Pancreas (tissue), 10 donors: ENCODE measurements at places on chromosomes 16 and 17. TPM values are rescaled to one million over a fixed set of nuclear protein-coding genes. Genes with fewer than 3 reads are reported as not detected.

- no peaks in the 10 kb centered on the region for H3K36me3 ChIP-seq
- H3K4me3 ChIP-seq: no peak overlapping the region
- no peak for DNase-seq
- H3K27me3 ChIP-seq: no peaks in the 10 kb centered on the region
- H3K4me1 ChIP-seq: no peaks in the 10 kb centered on the region
These were observed 22.7 kb downstream of the TRPV3 start for GRCh38 chr17:3534881-3535252.

GRCh38 chr16:77430360-77430759 lies 4.5 kb downstream of the ADAMTS18 start:
- no peak overlapping the region for H3K4me3 ChIP-seq
- no peaks in the 10 kb centered on the region for H3K4me1 ChIP-seq
- no peaks in the 10 kb centered on the region for H3K36me3 ChIP-seq
- no peaks in the 10 kb centered on the region for H3K27me3 ChIP-seq
- H3K27ac ChIP-seq: no peak overlapping the region

GRCh38 chr16:25633549-25633948 lies 58.2 kb upstream of the HS3ST4 start:
- no peaks in the 10 kb centered on the region for H3K4me1 ChIP-seq
- no peak overlapping the region for H3K27ac ChIP-seq
- H3K36me3 ChIP-seq: no peaks in the 10 kb centered on the region
- no peaks in the 10 kb centered on the region for H3K27me3 ChIP-seq
- no peak for DNase-seq

GRCh38 chr17:1797323-1797722 lies 32.4 kb downstream of the SMYD4 start:
- no peaks in the 10 kb centered on the region for H3K27me3 ChIP-seq
- H3K4me3 ChIP-seq: no peak overlapping the region
- H3K27ac ChIP-seq: no peak overlapping the region
- peaks cover 21% of the 10 kb centered on the region for H3K36me3 ChIP-seq
- DNase-seq: no peak

- H3K27me3 ChIP-seq: no peaks in the 10 kb centered on the region
- H3K36me3 ChIP-seq: no peaks in the 10 kb centered on the region
- no peak overlapping the region for H3K27ac ChIP-seq
- peaks cover 14% of the 10 kb centered on the region for H3K4me1 ChIP-seq
- DNase-seq: no peak
- H3K4me3 ChIP-seq: no peak overlapping the region
These were observed 9.8 kb downstream of the RHOT1 start for GRCh38 chr17:32152130-32152529.

DNA sequence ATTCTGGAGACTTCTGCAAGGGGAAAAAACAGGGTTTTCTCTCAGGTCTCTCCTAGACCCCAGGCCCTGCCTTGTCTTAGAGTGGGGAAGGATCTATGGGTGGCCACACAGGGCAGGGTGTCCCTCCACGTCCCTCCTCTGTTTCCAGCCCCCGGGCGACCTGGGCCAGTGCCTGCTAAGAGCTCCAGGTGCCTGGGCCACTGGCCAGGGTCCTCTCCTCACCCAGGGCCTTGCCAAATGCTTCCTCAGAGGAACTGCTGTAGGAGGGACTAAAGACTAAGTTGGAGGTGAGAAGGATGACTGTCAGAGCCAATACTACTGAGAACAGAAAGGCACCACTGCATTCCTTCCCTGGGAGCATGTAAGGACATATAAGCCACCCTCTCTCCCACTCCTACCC lies 11.4 kb downstream of the NOS2 start:
- H3K27ac ChIP-seq: no peak overlapping the region
- DNase-seq: no peak
- no peaks in the 10 kb centered on the region for H3K4me1 ChIP-seq
- no peak overlapping the region for H3K4me3 ChIP-seq

- H3K4me1 ChIP-seq: no peaks in the 10 kb centered on the region
- DNase-seq: no peak
- no peak overlapping the region for H3K4me3 ChIP-seq
- H3K27me3 ChIP-seq: no peaks in the 10 kb centered on the region
These were observed 30.4 kb upstream of the CRHR1 start for GRCh38 chr17:45753645-45754225.

Gene KRT32
- polyA plus RNA-seq: 0.05 TPM

Gene ST6GALNAC2
- polyA plus RNA-seq: 8.1 TPM

Gene QPRT
- 8.2 TPM for polyA plus RNA-seq
